ENCODE measurements at places on chromosomes 7 and 10.

DNA sequence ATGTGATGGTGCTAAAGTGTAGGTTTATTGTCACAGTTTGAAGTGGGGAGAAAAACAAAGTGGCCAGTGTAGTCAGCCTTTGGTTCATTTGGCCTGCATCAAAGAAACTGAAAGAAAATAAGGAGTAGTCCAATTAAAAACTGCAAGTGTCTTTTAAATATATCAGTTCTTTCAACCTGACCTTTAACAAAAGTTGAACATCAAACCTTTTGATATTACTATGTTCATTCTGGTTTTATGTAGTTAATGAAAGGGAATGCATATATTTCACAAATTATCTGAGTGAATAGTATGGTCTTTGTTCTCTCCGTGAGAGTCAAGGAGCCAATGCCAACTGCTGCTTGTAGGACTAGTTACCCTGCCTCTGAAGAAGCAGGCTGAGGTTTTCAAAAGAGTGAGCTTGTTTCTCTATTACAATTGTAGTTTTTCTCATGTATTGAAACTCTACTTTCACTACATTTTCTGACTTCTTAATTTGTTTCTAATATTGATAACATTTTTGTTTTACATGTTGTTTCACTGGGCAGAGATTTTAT, 1160.8 kb upstream of the LRRTM3 start:
- DNase-seq = no peak

DNA sequence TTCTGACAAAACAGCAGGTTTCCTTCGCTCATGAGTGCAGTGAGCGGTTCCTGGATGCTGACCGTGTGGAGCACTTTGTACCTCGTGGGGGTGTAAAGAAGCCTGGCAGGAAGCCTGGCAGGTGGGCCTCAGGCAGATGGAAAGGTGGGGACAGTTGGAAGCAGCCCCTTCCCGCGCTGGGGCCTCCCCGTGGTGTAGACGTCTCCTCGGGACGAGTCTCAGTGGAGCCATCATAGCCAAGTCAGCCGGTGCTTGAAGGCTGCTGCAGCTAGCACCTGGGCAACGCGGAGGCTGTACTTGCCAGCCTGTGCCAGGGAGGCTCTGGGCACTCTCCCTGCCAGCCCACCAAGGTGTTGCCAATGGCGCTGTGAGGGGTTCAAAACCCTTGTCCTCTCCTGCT, 154.5 kb downstream of the WDR37 start:
- DNase-seq = no peak

GRCh38 chr10:25018703-25019102, 2.3 kb downstream of the THNSL1 start:
- no peak for DNase-seq

DNA sequence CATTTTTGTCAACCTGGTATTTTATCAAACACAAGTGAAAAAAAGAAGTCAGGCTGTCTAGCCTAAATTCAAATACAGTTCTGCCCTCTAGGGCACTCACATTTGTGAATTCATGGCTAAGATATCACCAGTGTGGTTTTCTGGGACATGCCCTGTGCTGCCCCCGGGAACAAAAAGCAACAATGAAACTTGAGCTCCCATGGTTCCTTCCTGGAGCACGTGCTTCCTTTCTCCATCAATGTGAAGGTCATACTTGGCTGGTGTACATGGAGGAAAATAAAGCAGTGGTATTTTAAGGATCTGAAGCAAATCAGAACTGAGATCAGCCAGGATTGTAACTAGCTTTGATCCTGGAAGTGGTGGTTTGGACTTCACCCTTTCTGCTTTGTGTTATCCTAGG, 128.9 kb upstream of the FRMD4A start:
- no peak for DNase-seq

- DNase-seq = no peak
Measured at GRCh38 chr7:33771422-33771821, 133.9 kb upstream of the BMPER start.

GRCh38 chr7:96330193-96330592, 8.3 kb upstream of the SLC25A13 start:
- no peak for DNase-seq

- DNase-seq = no peak
Measured at GRCh38 chr10:97217299-97217698, 31.5 kb upstream of the SLIT1 start.

DNA sequence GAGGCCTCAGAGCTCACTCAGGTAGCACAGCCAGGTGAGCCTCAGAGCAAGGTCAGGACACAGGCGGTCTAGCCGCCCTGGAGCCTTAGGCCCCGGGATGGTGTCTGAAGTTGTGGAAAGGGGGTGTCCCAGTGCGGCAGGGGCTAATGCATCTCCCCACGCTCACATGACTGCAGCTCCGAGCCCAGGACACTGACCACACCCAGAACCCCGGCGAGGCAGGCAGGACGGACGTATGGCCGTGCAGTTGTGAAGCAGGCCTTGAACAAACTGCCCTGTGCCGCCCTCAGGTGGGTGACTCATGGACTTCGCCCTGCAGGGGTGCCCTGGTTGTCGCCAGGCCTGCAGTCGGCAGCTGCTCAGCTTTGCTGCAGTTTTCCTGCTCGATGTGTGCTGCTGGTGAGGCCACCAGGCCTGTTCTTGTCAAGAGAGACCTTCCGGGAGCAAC, 5.0 kb upstream of the PRKAR1B start:
- no peak for DNase-seq

- DNase-seq = no peak
Measured at GRCh38 chr10:102118867-102119266, 1.3 kb downstream of the LDB1 start.

- DNase-seq = no peak
Measured at GRCh38 chr7:11786186-11786585, 45.8 kb downstream of the THSD7A start.

DNA sequence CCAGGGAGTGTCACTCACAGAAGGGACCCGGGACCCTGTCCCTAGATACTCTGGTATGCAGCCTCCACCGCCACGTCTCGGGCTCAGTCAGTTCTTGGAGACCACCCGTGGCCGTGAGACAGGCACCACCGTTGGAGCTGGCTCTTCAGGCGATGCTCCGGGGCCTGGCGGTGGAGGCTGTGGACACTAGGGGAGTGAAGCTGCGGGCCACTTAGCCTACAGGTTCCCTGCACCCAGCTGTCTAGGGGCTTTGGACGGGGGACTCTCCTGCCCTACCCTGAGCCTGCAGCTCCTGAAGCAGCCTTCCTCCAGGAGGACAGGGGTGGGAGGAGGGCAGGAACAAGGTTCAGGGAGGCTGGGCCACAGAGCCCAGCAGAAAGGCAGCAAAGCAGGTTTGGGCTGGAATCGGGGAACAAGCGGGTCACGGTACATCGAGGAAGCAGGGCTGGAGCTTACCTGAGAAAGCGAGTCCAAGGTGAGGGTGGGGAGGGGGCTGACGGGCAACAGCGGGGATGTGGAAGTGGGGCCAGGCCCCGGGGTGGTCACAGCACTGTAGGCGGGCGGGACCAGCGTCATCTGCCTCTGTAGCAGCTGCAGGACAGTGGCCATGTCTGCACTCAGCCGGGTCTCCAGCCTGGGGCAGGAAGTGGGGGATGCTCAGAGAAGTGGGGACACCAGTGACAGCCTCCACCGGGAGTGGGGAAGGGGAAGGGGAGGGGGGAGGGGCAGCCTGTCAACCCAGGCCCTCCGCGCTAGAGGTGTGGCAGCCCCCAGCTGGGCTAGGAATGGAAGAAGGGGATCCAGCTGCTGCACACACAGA, 31.5 kb downstream of the KCNH2 start:
- DNase-seq = no peak

DNA sequence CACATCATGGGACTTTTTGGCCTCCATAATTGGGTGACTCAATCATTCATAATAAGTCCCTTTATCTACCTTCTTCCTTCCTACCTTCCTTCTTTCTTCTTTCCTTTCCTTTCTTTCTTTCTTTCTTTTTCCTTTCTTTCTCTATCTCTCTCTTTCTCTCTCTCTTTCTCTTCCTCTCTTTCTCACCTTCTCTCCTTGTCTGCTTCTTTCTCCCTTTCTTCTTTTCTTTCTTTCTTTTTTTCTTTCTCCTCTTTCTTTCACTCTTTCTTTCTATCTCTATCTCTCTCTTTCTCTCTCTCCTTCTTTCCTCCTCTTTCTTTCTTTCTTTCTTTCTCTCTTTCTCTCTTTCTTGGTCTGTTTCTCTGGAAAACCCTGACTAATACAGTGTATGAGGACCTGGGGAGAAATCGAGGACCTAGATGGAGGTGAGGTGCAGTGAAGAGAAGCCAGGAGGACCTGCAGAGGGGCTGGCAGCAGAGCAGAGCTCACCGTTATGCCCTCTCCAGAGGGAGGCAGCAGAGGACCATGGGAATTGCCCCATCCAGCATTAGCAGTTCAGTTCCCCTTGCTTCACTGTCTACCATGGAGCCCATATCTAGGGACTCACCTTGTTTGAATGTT, 52.7 kb upstream of the BTRC start:
- no peak for DNase-seq

DNA sequence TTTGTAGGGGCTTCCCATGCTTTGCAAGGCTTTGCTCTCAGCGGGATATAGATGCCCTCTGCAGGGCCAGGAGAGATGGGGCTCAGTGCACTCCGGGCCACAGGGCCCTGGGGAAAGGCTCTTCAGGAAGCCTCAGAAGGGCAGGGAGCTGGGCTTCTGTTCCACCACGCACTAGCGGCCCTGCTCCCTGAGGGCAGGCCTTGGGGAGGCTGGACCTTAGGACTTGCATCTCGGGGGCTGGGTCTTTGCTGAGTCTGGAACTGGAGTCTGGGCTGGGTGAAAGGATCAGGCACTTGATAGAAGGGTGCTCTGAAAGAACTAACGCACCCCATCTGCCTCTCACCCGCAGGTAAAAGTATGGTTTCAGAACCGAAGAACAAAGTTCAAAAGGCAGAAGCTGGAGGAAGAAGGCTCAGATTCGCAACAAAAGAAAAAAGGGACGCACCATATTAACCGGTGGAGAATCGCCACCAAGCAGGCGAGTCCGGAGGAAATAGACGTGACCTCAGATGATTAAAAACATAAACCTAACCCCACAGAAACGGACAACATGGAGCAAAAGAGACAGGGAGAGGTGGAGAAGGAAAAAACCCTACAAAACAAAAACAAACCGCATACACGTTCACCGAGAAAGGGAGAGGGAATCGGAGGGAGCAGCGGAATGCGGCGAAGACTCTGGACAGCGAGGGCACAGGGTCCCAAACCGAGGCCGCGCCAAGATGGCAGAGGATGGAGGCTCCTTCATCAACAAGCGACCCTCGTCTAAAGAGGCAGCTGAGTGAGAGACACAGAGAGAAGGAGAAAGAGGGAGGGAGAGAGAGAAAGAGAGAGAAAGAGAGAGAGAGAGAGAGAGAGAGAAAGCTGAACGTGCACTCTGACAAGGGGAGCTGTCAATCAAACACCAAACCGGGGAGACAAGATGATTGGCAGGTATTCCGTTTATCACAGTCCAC, 5.4 kb downstream of the EMX2 start:
- DNase-seq = no peak

DNA sequence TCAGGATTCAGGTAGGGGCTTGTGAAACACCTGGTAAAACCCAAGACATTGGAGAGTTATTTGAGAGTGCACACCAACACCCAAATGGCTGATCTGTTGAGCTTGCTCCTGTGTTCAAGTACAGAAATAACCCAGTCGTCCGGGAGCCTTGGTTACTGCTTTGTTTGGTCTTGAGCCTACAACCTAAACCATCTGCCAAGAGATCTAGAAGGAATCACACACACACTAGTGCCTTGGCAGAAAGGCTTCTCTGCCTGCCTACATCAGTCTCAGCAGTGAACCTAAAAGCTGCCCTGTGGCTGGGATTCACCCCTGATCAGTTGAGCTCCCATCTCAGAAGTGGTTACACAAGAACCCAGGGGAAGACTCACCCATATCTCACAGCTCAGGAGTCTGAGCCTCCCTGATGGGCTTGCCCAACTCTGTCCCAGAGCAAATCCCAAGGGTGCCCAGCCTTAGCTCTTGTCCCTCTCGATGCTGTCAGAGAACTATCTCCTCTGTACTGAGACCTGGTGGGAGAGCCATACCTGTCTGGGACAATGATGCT, 167.6 kb downstream of the CXCL12 start:
- no peak for DNase-seq

- DNase-seq = no peak
Measured at GRCh38 chr10:53357587-53357986, 585.0 kb upstream of the MBL2 start.

DNA sequence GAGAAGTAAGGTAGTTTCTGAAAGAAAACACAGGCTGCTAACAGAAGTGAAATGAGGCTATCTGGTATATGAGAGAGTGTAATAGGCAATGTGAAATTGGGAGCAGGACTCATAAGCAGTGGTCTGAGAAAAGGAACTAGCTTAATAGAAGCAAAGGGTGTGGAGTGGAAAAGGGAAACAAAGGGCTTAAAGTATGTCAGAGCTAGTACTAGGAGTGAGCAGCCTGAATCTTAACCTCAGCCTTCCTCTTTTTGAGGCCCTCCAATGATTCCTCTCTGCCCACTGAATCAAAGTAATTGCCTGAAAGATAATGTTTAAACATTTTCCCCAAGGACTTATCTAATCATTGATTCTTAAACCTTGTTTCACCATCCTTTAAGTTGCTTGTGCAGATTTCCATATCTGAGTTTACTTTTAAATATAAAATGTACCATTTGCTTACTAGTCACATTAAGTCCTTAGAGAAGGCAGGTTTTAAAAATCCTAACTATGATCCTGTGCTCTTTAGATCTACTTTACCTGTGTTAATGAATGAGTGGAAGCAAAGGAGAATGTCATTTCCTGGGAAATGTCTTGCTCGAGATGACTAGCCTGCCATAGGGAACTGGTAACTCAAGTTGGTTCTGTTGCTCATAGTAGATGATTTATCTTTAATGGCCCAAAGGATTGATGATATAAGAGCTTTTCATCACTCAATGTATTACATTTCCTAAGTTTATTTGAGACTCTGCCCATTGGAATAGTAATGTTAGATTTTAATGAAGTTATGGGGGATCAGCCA, 155.0 kb downstream of the SKAP2 start:
- no peak for DNase-seq

- DNase-seq = no peak
Measured at GRCh38 chr10:126639084-126639483, 31.4 kb downstream of the C10orf90 start.

DNA sequence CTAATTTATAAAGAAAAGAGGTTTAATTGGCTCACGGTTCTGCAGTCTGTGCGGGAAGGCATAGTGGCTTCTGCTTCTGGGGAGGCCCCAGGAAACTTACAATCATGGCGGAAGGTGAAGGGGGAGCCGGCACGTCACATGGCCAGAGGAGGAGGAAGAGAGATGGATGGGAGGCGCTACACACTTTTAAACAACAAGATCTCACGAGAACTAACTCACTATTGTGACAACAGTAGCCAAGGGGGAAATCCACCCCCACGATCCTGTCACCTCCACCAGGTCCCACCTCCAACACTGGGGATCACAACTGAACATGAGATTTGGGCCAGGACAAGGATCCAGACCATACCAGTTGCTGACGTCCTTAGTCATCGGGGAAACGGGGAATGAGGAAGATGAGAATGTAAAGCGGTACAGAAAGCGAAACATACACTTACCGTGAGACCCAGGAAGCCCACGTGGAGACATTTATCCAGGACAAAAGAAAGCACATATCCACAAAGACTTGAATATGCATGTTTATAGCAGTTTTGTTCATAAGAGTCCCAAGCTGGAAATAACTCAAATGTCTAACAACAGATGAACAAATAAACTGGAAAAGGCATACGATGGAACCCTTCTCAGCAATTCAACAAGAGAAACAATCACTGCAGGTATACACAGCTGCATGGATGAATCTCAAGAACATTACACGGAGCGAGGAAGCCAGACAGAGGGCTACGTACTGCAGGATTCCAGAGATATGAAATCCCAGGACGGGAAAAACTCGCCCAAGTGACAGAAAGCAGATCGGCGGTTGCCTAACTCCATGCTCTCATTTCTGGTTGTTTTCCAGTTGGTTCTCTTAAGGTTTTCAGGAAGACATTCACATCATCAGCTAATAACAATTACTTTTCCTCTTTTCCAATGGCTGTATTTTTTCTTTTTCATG, 26.2 kb upstream of the INPP5A start:
- no peak for DNase-seq
